ENCODE measurements at places on chromosomes 7 and 10. TPM values are rescaled to one million over a fixed set of nuclear protein-coding genes. Genes with fewer than 3 reads are reported as not detected.

- H3K36me3 ChIP-seq = no peaks in the 10 kb centered on the region
- H3K4me1 ChIP-seq = no peaks in the 10 kb centered on the region
- no peak overlapping the region for H3K27ac ChIP-seq
- H3K27me3 ChIP-seq = no peaks in the 10 kb centered on the region
- H3K4me3 ChIP-seq = no peak overlapping the region
Measured at GRCh38 chr10:57699944-57700343, 567.8 kb downstream of the IPMK start.

DNA sequence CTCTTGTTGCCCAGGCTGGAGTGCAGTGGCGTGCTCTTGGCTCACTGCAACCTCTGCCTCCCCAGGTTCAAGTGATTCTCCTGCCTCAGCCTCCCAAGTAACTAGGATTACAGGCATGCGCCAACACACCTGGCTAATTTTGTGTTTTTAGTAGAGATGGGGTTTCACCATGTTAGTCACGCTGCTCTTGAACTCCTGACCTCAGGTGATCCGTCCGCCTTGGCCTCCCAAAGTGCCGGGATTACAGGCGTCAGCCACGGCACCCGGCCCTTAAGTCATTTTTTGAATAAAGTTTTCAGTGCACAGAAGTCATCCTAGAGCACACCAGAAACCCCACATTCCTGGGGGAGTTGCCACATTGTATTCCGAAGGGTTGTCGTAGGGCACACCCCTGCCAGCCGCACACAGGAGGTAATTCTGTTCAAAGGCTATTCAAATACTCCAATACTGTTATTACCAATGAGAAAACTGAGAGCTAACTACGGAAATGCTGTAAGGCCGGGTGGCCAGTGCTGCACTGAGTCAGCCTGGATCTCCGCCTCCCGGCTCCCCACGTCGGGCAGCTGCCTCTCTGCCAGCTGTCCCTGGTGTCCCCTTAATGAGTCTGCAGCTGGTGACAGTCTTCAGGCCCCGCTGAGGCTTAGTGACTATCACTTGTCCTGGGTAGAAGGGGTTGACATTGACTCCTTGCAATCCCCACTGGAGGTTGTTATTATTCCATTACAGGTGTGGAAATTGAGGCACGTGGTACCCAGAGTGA is 8.6 kb upstream of the RFC2 start:
- H3K4me3 ChIP-seq = no peak overlapping the region
- no peaks in the 10 kb centered on the region for H3K36me3 ChIP-seq
- H3K27me3 ChIP-seq = no peaks in the 10 kb centered on the region
- DNase-seq = no peak
- H3K27ac ChIP-seq = no peak overlapping the region

DNA sequence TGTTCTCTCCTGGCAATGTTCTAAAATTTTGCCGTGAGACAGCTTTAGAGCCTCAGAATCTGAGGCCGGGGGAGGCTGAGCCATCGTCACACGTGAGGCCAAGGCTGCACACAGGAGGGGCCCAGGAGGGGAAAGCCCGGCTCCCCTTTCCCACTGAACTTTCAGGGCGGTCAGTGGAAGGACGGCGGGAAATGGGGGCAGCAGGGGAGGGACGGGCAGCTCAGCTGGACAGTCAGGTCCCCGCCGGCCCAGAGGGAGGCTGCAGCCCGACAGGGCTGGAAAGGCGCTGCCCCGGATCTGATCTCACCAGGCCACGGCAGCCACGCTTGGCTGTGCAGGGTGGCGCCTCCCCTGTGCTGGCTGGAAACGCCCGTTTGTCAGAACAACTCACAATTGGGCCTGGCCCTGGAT is 43.3 kb upstream of the ADGRA1 start:
- no peak overlapping the region for H3K27ac ChIP-seq
- no peaks in the 10 kb centered on the region for H3K36me3 ChIP-seq
- no peaks in the 10 kb centered on the region for H3K4me1 ChIP-seq
- H3K27me3 ChIP-seq = no peaks in the 10 kb centered on the region

GRCh38 chr7:37484426-37485073 is 35.9 kb upstream of the ELMO1 start:
- no peaks in the 10 kb centered on the region for H3K27me3 ChIP-seq
- no peak overlapping the region for H3K4me3 ChIP-seq
- no peaks in the 10 kb centered on the region for H3K4me1 ChIP-seq
- no peak for DNase-seq

DNA sequence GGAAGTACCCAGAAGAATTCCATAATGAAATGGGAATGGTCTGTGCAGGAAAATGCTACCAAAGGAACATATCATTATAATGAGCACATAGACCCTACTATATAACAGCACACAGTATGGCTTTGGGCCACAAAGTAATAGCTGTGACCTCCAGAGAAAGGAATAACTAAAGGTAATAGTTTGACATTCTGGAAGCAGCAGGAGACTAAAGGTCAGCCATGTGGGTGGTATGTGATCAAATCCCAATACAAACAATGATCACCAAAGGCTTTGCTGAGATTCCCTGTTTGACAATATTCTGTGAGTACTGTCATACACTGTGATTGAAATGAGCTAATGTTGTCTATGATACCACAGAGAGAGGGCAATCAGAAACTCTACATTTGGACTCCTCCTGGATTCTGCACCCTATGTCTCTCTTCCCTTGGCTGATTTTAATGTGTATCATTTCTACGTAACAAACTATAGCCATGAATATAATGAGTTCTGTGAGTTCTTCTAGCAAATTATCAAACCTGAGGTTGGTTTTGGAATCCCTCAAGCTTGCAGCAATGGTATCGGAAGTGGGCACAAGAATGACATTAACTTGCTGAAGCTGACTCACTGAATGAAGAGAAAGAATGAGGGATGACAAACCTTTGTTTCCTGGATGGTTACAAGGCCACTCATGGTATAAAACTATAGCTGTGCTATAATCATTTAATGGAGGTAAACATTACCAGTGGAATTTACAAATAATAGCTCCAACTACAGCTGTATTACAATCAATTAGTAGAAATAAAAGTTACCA is 99.6 kb downstream of the JMJD1C start:
- H3K27me3 ChIP-seq = no peaks in the 10 kb centered on the region
- H3K27ac ChIP-seq = no peak overlapping the region
- H3K36me3 ChIP-seq = no peaks in the 10 kb centered on the region
- H3K4me1 ChIP-seq = no peaks in the 10 kb centered on the region
- no peak overlapping the region for H3K4me3 ChIP-seq

GRCh38 chr10:61628875-61629513 is 33.7 kb upstream of the CABCOCO1 start:
- DNase-seq = no peak
- no peaks in the 10 kb centered on the region for H3K27me3 ChIP-seq
- no peak overlapping the region for H3K27ac ChIP-seq
- no peak overlapping the region for H3K4me3 ChIP-seq
- no peaks in the 10 kb centered on the region for H3K36me3 ChIP-seq
- peaks cover 3% of the 10 kb centered on the region for H3K4me1 ChIP-seq

Gene SOSTDC1
- 3.8 TPM for total RNA-seq

Gene PTPRN2
- 9.8 TPM for total RNA-seq

GRCh38 chr10:102841827-102842345 is 4.7 kb upstream of the CYP17A1 start:
- no peaks in the 10 kb centered on the region for H3K27me3 ChIP-seq
- H3K4me3 ChIP-seq = no peak overlapping the region
- H3K4me1 ChIP-seq = peaks cover 3% of the 10 kb centered on the region
- no peaks in the 10 kb centered on the region for H3K36me3 ChIP-seq

DNA sequence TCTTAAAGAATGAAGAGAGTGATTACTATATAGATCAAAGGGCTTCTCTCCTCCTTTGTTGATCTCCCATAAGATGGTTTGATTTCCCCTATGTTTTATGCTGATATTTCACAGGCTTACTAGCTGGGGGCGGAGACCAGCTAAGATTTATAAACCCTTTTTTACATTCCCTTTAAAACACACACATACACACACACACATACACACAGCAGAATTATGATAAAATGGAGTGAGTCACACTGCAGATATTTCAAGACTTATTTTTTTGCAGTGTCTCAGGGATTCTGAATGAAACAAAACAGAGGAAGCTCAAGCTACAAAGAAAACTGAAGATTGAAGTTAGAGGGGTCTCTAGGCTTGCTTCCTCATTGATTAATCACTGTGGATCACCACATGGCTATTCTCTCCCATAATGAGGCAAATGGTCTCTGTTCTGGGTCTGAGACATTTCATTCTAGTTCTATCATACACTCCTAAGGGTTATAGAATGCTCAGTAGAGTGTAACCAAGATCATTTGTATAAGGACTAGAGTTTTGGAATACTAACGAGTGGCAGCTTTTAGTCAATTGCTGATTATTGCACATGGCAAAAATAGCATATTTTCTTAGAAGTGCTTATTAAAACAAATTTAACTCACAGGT is 18.6 kb downstream of the INA start:
- H3K4me3 ChIP-seq = no peak overlapping the region
- H3K27ac ChIP-seq = no peak overlapping the region
- DNase-seq = no peak
- H3K4me1 ChIP-seq = no peaks in the 10 kb centered on the region
- H3K27me3 ChIP-seq = no peaks in the 10 kb centered on the region
- H3K36me3 ChIP-seq = no peaks in the 10 kb centered on the region

DNA sequence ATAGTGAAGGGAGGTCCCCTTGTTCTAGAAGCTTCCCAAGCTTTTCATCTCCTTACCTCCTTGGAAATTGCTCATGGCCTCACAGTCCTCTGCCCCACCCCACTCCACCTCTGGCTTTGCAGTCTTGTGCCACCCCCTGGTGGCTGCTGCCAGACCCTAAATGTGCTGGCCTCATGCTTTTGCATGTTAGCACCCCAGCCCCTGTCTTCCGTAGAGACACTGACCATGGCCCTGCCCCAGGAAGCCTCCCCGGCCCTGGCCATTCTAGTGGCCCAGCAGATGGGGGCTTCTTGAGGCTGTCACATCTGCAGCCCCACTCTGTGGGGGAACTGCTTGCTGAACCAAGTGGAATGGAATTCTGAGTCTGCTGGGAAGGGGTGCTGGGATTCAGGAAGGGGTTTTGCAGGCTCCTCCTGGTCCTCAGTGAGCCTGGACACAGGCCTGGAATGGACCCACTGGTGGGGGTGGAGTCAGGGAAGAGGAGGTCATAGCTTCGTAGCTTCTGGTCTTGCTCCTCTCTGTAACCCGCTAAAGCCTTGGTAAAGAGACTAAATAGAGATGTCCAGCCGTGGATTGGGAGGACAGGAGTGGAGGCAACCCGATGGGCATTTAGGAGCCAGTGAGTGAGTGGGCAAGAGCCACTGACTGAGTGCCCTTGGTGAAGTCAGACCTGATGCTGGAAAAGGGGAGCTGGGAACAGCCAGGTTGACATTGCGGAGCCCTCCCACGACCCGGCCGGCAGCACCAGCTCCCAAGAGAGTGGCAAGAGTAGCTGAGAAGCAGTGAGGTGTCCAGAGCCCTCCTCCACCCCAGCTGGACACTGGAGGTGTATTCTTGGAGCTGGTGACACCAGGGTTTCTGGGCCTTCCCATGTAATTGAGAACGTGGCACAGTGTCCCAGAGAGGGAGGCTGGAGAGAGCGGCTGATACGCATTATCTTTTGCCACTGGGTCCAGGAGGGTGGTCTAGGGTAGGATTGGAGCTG is 20.9 kb downstream of the RAMP3 start:
- H3K4me3 ChIP-seq = no peak overlapping the region
- H3K36me3 ChIP-seq = no peaks in the 10 kb centered on the region
- DNase-seq = no peak
- H3K4me1 ChIP-seq = no peaks in the 10 kb centered on the region

Gene ZNF239
- total RNA-seq = 9.2 TPM

Gene GSDME
- total RNA-seq = 59.4 TPM

- H3K36me3 ChIP-seq = no peaks in the 10 kb centered on the region
- peaks cover 7% of the 10 kb centered on the region for H3K4me1 ChIP-seq
- no peak for DNase-seq
Measured at GRCh38 chr7:20267482-20267881, 50.3 kb upstream of the MACC1 start.

DNA sequence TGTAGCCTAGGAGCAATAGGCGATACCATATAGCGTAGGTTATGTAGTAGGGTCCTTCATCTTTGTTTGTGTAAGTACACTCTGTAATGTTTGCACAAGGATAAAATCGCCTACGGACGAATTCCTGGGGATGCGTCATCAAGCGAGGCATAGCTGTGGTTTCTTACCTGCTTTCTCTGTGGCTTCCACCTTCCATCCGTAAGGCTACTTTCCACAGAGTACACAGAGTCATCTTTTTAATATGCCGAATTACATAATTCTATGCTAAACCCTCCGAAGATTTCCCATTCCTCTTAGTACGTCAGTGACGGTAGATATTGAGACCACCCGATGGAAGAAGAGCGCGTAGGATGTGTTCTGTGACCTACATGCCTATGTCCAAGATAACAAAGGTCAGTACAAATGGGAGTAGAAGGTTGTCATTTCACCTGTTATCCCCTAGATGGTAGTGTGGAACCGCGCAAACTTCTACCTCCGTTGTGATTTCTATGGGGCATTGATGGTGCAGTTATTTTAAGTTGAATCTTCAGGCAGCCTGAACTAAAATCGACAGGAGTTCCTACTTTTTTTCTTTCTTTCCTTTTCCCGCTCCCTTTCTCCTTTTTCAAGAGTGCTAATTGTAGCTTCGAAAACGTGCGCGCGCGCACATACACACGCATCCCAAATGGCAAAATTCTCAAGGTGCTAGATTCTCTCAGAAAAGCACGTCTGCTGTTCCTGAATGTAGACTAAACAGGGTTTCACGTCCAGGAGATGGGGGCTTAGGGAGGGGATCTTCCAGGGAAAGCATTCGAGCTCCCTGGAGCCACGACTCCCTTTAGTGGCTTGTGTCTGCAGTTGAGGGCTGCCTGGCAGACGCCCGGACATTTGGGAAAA is 111.7 kb upstream of the MBL2 start:
- peak; percentile 56 for DNase-seq
- H3K4me3 ChIP-seq = no peak overlapping the region
- no peaks in the 10 kb centered on the region for H3K36me3 ChIP-seq
- H3K27me3 ChIP-seq = no peaks in the 10 kb centered on the region
- H3K4me1 ChIP-seq = peaks cover 8% of the 10 kb centered on the region

GRCh38 chr10:60257767-60258428 is 131.8 kb downstream of the ANK3 start:
- H3K36me3 ChIP-seq = no peaks in the 10 kb centered on the region
- no peak for DNase-seq
- H3K4me3 ChIP-seq = no peak overlapping the region

DNA sequence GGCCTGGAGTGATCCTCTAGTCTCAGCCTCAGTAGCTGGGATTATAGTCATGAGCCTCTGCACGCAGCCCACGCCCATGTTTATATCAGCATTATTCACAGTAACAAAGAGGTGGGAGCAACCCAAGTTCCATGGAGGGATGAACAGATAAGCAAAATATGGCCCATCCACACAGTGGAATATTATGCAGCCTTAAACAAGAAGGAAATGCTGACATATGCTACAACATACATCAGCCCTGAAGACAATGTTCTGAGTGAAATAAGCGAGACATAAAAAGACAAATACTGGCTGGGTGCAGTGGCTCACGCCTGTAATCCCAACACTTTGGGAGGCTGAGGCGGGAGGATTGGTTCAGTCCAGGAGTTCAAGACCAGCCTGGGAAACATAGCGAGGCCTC is 21.5 kb upstream of the PFKFB3 start:
- H3K27ac ChIP-seq = peak overlapping the region; percentile 52
- DNase-seq = no peak
- H3K4me1 ChIP-seq = peaks cover 50% of the 10 kb centered on the region
- H3K36me3 ChIP-seq = no peaks in the 10 kb centered on the region
- H3K27me3 ChIP-seq = no peaks in the 10 kb centered on the region

Data from testis (tissue), 5 donors.